Stimulated activated CD8-positive, alpha-beta memory T cell treated with anti-CD3 and anti-CD28 coated beads, Interleukin-7, amount 100 ng/mL, for 4 hours (primary cell): ENCODE measurements at places on chromosomes 4 and X.

GRCh38 chr4:156779774-156780173, 191.8 kb downstream of the PDGFC start:
- no peak for DNase-seq

DNA sequence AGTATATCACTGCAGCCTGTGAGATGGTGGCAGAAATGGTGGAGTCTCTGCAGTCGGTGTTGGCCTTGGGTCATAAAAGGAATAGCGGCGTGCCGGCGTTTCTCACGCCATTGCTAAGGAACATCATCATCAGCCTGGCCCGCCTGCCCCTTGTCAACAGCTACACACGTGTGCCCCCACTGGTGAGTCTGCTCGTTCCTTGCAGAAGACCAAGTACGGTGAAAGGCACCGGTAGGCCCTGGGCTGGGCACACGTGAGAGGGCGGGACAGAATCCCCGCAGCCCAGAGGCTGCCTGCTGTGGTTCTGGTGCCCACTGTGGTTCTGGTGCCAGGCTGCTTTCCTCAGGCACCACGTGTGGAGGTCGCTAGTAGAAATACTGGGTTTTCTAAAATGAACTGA, 31.2 kb upstream of the MSANTD1 start:
- DNase-seq, result no peak

DNA sequence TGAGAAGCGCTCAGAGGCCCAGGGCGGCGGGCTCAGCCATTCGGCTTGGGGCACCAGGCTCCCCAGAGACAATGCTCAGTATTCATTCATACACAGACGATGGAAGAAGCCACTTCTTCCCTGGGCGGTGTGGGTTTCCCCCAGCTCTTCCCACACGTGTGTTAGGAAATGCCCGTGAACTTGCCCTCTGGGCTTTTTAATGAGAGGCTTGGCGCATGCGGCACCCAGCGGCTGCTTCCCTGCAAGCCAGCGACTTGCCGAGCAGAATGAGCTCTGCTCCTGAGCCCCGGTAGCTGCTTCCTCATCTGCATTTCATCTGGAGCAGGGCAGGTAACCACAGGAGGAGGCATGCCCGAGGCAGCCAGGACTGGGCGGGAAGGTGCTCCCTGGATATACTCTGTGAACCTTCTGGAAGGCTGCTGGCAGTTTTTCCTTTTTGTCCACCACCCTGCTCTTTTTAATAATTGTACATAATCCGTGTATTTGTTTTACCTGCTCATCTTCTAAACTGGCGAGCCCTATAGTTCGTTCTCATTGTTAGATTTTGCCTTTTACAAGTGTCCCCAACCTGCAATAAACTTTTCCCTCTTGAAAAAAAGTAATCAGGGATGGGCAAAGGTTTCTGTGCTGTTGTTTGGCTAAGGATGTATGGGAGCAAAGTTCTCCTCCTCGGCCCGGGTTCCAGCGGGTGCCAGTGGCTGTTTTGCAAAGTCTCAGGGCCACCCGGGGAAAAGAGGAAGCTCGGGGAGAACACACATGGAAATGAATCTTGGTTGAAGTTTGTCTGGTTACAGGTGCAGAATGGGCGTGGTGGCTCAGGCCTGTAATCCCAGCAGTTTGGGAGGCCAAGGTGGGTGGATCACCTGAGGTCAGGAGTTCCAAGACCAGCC, 178.8 kb downstream of the DCLK2 start:
- no peak for DNase-seq

- no peak for DNase-seq
Measured at GRCh38 chr4:135934026-135934425, 1598.3 kb downstream of the PCDH18 start.

- no peak for DNase-seq
Measured at GRCh38 chr4:10164877-10165283, 48.3 kb upstream of the WDR1 start.

GRCh38 chr4:109179061-109179460, 123.4 kb downstream of the COL25A1 start:
- no peak for DNase-seq

DNA sequence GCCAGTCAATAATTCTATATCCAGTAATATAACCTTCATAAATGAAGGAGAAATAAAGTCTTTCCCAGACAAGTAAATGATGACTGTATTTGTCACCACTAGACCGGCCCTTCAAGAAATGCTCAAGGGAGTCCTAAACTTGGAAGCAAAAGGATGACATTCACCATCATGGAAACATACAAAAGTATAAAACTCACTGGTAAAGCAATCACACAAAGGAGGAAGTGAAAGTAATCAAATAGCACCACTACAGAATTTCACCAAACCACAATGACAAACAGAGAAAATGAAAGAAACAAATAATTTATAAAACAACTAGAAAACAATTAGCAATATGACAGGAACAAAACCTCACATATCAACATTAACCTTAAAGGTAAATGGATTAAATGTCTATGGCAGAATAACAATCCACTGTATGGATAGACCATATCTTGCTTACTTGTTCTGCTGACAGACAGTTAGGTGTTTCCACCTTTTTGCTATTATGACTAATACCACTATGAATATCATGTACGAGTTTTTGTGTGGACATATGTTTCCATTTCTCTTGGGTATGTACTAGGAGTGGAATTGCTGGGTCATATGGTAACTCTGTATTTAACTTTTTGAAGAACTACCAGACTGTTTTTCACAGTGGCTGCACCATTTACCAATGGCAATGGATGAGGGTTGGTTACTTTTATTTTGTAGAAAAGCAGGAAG, 44.9 kb downstream of the NAT8L start:
- DNase-seq, result no peak

DNA sequence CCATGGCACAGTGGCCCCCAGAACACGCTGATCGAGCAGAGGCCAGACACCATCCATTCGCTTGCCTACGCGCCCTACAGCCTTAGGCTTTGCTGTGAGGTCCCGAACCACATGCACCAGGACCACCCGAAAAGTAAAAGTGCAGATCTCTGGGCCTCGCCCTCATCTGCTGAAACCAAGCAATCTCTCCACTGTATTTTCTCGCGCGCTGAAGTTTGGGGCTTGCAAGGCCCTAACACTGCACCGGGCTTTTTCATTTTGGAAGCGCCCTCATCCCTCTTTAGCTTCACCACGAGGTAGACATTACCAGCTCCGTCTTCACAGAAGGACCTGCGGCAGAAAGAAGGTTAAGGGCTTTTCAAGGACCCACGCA, 21.2 kb downstream of the NKX3-2 start:
- DNase-seq, result no peak

DNA sequence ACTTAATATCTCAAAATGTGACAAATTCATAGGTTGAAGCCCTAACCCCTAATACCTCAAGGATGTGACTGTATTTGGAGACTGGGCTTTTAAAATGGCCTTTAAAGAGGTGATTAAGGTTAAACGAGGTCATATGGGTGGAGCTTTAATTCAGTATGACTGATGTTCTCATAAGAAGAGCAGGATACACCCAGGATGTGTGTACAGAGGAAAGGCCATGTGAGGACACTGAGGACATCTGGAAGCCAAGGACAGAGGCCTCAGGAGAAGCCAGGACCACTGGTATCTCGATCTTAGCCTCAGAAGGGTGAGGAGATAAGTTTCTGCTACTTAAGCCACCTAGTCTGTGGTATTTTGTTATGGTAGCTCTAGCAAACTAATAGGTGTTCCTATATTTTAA, 49.0 kb upstream of the SHISA3 start:
- DNase-seq, result no peak

DNA sequence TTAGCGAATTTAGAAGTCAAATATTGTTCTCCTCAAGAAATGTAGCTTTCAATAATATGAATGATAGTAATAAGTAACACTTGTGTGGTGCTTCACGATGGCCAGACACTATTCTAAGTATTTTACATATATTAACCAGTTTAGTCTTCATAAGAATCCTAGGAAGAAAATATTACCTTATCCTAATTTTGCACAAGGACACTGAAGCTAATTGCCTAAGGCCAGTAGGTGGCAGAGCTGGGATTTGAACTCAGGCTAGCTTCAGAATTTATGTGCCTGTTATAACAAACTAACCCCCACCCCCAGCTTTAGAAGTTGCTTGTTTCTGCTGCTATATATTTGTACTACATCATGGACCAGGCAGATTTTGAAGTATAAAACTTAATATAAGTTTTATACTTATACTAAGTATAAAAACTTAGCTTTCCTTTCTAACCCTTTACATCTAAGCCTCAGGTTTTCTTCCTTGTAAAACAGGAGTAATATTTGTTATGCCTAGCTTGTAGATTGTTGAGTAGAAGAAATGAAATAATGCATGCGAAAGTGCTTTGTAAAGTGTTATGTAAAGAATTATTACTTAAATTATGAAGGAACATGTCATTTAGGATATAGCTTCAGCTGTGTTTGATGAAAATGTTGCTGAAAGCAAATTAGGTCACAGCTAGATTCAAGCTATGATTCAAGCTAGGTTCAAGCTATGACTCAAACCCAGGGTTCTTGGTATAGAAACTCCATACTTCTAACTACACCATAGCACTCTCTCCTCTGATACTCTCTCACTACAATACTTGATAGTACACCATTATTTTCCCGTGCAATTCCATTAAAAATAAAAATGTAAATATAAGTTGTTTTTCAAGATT, 4.2 kb upstream of the CDS1 start:
- DNase-seq, result no peak

GRCh38 chrX:130799393-130799792, 103.6 kb downstream of the ENOX2 start:
- no peak for DNase-seq

- DNase-seq, result no peak
Measured at GRCh38 chr4:142034101-142034500, 397.7 kb downstream of the IL15 start.

- no peak for DNase-seq
Measured at GRCh38 chrX:24025741-24026403, 1.1 kb downstream of the KLHL15 start.

DNA sequence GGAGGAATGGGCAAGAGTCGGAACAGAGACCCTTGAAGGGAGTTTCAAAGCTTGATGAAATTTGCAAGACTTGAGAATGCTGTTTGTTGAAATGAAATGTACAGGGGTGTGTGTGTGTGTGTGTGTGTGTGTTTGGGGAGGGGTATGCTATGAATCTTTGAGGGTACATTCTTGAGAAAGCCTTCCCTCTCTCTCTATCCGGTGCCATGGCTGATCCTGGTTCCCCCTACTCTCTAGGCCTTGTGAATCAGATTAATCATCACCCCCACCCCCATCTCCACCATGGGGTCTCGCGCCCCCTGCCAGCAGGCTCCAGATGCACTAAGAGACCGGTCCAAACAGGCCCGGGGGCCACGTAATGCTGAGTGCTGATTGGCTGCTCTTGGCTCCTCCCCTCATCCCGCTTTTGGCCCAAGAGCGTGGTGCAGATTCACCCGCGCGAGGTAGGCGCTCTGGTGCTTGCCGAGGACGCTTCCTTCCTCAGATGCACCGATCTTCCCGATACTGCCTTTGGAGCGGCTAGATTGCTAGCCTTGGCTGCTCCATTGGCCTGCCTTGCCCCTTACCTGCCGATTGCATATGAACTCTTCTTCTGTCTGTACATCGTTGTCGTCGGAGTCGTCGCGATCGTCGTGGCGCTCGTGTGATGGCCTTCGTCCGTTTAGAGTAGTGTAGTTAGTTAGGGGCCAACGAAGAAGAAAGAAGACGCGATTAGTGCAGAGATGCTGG, at the start of gene HTR2C:
Gene HTR2C (plus strand): TSS at position 441 of the 729 bp plus-strand sequence. CDS start 142,851 bp downstream, outside the sequence.
- no peak for DNase-seq

GRCh38 chr4:28973587-28974350, 1746.4 kb upstream of the PCDH7 start:
- no peak for DNase-seq
